Activated effector memory CD4-positive, alpha-beta T cell treated with Interleukin-2 at 50 U/mL for 16 hours (primary cell): ENCODE measurements at places on chromosomes 5 and 9.

DNA sequence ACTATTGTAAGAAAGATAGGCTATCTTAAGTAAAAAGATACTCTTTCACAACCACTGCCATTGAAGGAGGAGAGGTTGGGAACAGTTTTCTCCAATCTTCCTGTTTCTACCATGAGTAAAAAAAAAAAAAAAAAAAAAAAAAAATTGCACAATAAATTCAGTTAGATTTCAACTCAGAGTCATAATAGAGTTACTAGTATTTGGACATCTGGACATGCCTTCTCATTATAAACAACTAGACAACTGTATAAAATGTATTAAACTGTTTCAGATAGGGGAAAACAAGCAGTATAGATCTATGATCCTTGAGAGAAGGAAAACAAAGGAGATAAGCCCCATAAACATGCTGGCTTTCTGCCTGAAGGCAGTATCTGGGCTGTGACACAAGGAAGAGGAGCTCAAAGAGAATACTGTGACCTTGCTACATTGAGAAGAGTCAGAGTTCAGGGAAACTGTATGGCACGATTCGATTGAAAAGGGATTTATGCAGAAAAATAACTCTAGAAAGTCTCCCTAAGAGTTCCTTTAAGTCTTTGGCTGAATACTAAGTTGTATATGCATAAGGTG, 249.2 kb upstream of the POU5F2 start:
- DNase-seq, result no peak

GRCh38 chr9:16134351-16134750, 581.5 kb downstream of the CCDC171 start:
- DNase-seq, result no peak

DNA sequence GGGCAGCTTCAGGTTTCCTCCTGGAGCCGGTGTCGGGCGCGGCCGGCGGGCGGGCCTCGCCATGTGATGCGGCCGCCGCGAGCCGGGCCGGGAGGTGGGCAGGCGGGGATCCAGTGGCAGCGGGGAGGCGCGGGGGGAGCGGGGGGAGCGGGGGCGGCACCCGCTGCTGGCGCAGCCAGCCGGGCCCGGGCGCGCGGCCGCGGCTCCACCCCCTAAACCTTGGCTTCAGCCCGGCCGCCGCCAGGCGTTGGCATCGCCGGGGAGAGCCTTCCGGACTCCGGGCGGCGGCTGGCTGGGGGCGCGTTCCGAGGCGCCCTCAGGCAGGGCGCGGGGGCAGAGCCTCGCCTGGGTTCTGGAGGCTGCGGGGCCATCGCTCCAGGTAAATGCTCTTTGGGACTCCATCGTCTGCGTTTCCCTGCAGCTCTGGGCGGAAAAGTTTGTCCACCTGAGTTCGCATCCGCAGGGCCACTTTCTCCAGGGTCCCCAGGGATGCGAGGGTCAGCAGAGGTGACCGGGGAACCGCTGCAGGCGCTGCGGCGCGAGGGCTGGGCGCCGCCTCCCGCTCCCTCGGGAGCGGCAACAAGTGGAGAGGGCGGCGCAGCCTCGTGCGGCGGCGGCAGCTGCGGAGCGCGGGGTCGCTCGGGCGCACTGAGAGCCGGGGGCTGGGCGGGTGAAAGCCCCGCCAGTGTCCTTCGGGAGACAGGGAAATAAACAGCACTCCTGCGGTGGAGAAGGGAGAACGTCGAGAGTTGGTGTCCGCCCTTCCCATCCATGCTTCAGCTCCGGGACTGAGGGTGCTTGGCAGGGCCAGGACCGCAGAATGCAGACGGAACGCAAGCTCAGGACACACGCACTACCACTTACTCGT, at the start of gene ARHGEF28:
Gene ARHGEF28, plus strand, starts transcription at position 253 of the 868 bp plus-strand sequence. CDS start 58,656 bp downstream, outside the sequence.
- no peak for DNase-seq

GRCh38 chr5:175816348-175816747, 55.0 kb upstream of the CPLX2 start:
- DNase-seq, result no peak

DNA sequence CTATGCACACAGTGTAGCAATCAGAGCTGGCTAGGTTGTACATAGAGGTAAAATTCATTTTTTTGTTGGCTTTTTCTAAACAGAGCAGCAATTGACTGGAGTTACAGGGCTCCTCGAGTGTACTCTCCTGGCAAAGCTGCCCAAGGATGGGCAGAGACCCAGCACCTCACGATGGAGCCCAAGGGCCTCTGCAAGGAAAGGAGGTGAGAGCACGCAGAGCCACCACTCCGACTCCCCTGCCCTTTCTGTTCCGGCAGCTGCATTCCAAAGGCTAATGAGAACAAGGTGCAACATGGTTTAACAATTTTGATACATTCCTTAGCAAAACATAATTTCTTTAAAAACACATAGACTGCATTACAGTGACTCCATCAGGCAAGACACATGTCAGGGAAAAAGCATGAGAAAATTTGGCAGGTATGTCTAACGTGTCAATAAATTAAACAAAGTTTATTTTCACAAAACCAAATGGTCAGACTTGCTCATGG, 47.5 kb downstream of the SAXO1 start:
- DNase-seq, result no peak

- DNase-seq, result no peak
Observed at GRCh38 chr5:41762426-41762825, 107.8 kb downstream of the OXCT1 start.

DNA sequence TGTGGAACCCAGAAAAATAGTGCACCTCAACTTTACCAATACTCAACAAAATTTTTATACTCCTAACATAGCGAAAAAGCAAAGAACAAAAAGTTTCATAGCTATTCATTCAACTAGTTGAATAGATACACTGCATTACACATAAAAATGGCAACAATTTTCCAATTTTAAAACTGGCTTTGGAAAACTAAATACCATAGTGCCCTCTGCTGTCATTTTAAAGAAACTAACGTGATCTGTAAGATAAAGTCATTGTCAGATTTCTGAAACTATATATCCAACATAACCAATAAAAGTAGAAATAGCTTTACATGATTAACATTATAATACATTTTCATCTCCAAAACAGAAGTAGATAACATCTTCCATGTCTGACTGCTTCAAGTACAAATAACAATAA, 31.6 kb downstream of the DTWD2 start:
- DNase-seq, result no peak

GRCh38 chr9:88053856-88054501, 79.6 kb upstream of the CDK20 start:
- no peak for DNase-seq

GRCh38 chr5:64942460-64942859, 173.7 kb downstream of the CWC27 start:
- no peak for DNase-seq
